ENCODE measurements at places on chromosomes 6 and 20.

- no peak for DNase-seq
These were observed 600.8 kb downstream of the MEI4 start for GRCh38 chr6:78253618-78254017.

GRCh38 chr6:32214126-32214525 lies 9.7 kb downstream of the NOTCH4 start:
- no peak for DNase-seq

DNA sequence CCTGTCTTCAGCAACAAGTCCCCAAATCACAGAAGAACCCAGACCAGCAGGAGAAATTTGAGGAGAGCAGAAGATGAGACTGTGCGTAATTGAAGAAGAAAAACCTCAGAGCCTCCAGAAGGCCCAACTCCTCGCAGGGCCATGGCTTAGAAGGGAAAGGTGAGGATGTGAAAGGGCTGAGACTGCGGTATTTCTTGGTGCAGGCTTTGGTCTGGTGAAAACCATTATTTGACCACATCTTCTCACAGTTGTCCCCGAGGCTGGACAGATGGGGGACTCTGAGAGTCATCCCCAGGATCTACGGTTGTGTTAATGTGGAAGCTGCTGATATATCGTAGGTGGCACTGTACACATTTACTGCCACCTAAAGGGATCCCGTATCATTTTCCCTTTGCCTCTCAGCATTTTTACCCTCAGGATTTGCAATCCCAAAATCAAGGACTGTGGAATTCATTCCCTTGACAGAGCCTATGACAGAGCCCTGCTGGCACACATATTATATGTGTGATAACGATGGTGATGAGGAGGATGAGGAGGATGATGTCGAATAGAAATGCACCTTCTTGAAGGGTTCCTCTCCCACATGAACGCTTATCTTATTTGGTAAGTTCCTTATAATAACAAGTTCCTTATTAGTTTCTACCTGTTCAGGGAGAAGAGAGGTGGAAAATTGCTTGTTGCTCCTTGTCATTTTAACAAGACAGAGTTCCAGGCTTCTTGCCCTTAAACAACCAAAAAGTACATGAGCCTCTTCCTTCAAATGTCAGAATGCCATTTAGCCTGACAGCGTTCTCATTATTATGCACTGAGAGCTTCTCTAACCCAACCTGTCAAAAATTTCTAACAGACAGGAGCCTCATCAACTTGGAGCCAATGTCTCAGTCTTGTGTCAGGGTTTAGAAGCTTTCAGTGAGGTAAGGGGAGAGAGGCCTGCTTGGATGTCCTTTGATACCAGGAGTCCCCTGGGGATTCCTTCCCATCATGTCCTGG lies 135.8 kb downstream of the PXDC1 start:
- no peak for DNase-seq

DNA sequence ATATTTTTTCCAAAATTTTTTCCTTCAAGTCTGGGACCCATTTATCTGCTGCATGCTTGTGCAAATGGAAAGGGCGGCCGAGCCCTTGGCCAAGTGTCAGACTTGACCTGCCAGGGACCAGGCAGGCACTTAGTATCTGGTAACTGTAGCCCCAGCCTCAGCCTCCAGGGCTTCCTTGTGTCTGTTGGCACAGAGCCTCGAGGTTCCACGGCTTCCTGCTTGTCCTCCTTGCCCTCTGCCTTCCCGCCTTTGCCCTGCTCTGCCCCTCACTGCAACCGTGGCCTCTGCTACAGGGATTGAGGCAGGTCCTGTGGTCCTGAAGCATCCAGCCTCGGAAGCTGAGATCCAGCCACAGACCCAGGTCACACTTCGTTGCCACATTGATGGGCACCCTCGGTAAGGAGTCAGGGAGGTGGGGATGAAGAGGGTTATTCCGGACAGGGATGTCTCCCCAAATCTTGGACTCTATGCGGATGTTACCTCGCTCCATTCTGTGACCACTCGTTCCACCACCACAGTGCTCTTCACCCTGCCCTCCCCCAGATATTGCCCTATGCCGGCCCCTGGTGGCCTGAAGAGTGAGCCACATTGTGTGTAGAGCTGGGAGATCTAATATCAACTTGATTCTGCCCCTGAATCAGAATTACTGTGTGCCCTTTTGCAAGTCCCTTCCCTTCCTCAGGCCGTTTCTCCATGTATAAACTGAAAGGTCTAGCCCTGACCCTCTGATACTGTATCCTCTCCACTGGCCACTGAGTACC lies 41.5 kb upstream of the SRF start:
- no peak for DNase-seq

DNA sequence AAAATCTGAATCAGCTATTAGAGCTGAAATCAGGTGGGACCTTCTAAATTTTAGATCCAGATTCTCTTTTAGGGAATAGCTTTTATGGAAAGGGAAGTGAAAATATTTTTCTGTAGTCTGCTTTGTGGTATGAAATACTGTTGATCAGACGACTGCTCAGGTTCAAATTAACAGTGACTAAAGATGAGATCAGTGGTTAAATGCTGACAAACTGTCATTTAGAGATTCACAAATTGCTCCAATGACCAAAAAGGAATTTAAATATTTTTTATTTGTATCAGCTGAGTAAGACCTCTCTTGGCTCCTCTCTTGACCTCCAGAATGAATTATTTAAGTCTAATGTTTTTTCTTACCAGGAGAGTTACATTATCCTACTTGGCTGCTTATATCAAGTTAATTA lies 77.3 kb downstream of the KCNQ5 start:
- no peak for DNase-seq

DNA sequence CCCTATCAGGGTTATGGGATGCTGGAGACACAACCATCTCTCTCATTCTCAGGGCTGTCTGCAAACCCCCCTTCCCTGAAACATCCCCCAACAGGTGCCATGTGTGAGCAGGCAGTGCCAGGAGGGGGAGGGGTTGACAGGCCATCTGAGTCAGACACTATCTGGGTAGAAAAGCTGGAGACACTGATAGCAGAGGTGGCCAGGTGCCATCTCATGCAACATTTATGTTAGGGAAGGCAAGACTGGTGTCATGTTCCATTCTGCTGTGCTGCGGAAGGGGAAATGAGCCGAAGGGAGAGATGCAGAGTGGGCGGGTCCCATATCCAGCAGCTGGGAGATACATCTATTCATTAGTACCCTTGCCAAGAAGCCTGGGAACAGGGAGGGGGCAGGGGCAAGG lies 3.5 kb downstream of the LHFPL5 start:
- DNase-seq = no peak

GRCh38 chr6:5592886-5593519 lies 331.7 kb downstream of the FARS2 start:
- DNase-seq = no peak

DNA sequence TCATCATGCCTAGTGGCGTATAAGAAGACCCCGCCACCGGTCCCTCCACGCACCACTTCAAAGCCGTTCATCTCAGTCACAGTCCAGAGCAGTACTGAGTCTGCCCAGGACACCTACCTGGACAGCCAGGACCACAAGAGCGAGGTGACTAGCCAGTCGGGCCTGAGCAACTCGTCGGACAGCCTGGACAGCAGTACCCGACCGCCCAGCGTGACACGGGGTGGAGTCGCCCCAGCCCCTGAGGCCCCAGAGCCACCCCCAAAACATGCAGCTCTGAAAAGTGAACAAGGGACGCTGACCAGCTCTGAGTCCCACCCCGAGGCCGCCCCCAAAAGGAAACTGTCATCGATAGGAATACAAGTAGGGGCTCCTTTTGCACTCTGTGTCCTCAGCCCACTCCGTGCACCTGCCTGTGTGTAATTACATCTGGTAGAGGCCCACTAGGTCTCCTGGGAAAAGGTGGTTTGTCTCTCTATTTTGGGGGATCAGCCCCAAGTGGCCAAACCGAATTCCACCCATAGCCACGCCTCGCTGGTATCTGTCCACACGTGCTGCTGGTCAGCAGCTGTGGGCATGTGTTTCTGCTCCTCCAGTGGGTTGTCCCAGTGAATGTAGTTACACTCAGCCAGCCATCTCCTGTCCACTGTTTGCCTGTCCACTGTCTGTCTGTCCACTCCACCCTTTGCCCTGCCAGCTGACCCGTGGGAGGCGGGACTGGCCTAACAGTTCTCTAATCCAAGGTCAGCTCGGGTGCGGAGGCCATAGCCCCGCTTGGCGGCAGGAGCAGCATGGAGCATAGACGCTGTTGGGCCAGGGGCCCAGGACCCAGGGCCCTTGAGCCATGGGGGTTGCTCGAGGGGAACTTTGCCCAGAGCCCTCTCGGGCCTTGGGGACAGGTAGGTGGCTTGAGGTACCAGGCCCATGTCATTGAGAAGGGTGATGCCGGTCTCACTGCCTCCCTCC lies 44.3 kb upstream of the MYL9 start:
- no peak for DNase-seq

- DNase-seq = no peak
These were observed 69.0 kb downstream of the SESN1 start for GRCh38 chr6:109025639-109026038.

DNA sequence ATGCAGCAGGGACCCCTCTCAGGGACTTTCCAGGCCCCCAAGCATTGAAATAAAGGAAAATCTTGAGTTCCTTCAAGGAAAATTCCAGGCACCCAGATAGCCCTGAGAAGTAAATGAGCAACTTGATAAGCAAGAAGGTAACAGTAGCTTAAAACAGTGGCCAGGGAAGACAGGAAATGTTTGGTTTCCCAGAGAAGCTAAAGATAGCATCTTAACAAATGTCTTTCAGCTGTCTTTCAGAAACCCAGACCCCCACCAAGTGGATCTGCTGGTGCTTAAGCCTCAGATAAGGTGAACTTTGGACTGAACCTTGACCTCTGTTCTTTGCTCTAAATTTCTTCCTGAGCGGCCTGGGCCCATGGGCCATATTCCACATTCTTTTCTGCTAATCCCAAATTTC lies 117.8 kb upstream of the CST7 start:
- no peak for DNase-seq

DNA sequence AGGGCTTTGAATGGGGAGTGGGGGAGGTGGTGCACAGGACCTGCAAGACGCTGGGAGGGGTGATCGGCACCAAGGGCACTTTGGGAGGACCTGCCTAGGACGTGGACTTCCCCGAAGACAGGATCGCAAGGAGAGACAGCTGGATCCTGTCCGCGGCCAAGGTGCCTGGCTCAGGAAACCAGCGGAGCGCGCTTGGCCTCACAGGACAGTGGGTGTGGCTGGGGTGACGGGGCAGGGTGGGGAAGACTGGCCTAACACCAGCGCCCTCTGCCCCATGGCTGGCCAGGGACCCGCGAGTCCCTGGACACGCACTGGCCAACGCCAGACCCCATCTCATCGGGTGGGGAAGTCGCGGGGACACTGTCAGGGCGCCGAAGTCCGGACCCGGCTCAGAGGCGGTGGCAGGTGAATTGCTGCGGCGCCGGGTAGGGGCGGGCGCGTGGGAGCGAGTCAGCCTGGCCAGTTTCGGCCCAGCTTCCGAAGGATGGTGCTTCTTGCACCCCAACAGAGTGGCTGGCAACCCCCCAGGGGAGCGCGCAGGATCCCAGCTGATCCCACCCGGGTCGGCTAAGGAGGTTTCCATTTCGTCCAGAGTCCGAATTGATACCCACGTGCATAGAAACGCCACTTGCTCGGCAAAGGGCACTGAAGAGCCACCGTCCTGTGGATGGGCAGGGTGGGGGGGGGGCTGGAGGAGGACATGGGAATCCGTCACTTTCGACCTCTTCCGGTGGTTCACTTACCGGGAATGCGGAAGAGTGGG lies 785 bp upstream of the THBD start:
- no peak for DNase-seq

DNA sequence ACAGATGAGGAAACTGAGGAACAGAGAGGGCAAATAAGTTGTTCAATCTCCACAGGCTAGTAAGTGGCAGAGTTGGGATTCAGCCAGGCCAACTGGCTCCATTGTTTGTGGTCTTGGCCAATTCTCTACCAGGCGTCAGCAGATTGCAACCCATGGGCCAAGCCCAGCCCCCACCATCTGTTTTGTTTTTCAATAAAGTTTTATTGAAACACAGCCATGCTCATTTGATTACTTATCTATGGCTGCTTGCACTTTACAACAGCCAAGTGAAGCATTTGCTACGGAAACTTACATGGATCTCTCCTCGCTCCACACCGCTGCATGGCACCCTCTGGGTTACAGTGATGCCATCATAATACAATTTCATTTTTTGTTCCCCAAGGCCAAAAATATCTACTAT lies 90.8 kb downstream of the ZNF217 start:
- DNase-seq = no peak

DNA sequence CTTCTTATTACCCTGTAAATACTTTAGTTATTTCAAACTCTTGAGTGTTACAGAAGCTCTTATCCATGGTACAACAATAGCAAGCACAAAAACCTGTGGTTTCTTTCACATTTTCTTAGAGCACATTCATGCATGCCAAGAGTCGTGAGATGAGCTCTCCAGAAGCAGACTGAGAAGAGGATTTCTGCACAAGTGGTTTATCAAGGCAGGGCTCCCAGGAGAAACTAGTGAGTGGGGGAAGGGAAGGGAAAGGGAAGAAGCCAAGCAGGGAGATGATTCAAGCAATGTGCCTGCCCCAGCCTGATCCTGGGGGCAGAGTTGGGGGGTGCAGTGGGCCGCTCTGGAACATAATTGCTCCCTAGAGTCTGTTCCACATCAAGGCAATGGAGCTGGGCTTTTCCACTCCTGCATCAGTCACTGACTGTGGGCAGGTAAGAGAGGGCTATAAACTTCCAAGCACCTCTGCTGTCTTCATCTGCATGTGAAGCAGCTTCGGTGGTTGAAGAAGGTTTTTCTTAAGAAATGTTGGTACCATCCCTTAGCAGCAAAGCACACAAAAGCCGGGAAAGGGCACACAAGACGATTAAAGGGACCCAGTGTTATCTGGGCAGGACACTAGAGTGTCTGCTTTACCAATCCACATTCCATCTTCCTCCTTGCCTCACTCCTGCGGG lies 152.1 kb downstream of the PLCB4 start:
- DNase-seq = no peak

DNA sequence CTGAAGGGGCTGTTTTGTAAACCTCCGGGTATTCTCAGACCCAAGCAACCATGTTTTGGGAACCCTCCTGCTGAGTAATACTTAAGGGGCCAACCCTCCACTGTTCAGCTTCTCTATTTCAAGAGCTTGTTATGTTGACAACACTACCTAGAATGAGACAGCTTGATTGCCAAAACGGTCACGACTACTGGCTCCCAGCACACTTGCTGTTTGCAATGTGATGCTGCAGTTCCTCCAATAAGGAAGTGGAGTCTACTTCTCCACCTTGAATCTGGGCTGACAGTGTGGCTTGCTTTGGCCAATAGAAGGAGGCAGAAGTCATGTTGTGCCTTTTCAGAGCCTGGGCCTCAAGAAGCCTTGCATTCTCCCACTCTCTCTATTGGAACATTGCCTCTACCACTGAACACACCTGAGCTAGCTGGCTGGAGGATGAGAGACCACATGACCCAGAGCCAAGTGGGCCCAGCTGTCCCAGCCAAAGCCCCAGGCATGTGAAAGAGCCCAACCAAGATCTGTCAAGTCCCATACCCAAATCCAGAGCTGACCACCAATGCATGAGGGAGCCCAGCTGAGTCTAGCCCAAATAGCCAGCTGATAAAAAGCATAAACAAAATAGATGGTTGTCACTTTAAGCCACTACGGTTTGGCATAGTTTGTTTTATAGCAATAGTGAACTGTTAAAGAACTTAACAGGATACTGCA lies 108.0 kb downstream of the PRND start:
- no peak for DNase-seq

All from SK-N-MC (cell line).